Esophagus (tissue), 2 donors: ENCODE measurements at places on chromosomes 6 and 20. TPM values are rescaled to one million over a fixed set of nuclear protein-coding genes. Genes with fewer than 3 reads are reported as not detected.

The PRDM1 gene
- 37.6 TPM for polyA plus RNA-seq

The HLA-DOA gene
- 1.5 TPM for polyA plus RNA-seq

The POM121L2 gene
- polyA plus RNA-seq: not detected

The FAM209B gene
- 0.47 TPM for polyA plus RNA-seq

The SAMD5 gene
- polyA plus RNA-seq: 7.4 TPM

The HCRTR2 gene
- polyA plus RNA-seq: not detected

The MLN gene
- not detected for polyA plus RNA-seq

The BANF2 gene
- polyA plus RNA-seq: not detected

The GMPR gene
- 2.5 TPM for polyA plus RNA-seq

The EGFL8 gene
- 27.7 TPM for polyA plus RNA-seq

The RSPO3 gene
- polyA plus RNA-seq: 1.9 TPM
